ENCODE measurements at places on chromosomes 2 and 18.

- no peak for DNase-seq
Measured at GRCh38 chr18:80168982-80169381, 59.9 kb downstream of the ADNP2 start.

DNA sequence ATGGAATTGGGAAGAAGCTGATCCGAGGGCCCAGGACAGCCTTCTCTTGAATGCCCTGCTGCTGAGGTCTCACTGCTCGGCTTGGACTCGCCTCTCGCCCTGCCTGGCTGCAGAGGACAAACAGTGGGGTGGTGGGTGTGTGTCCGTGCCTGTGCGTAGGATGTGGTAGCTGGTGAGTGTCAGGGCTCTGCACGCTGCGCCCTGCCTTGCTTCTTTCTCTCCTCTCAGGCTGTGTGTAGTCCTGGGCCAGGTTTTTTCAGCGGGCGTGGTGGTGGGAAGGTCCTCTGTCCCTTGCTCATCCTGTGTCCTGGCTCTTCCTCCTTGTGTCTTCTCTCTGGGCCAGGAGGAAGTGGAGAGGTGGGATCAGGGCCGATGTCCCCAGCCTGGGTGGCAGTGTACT, 44.8 kb downstream of the RRM2 start:
- no peak for DNase-seq

- no peak for DNase-seq
Measured at GRCh38 chr2:44715671-44716081, 225.8 kb upstream of the SIX3 start.

- no peak for DNase-seq
Measured at GRCh38 chr2:134416637-134417036, 162.8 kb downstream of the MGAT5 start.

DNA sequence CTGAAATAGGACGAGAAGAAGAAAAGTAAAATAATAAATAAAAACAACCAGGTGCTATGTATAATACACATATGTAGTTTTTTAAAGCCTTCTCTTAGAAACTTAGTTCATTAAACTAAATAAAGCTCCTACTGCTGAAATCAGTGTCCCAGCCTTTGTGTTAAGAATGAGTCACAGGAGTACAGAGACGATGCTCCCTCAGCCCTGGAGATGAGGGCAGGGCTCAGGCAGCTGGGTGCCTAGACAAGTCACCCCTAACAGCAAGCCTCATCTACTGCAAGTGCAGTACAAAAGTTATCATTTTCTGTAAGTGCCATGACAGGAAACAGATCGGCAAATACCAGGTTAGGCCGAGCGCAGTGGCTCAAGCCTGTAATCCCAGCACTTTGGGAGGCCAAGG, 18.2 kb downstream of the KIDINS220 start:
- no peak for DNase-seq

DNA sequence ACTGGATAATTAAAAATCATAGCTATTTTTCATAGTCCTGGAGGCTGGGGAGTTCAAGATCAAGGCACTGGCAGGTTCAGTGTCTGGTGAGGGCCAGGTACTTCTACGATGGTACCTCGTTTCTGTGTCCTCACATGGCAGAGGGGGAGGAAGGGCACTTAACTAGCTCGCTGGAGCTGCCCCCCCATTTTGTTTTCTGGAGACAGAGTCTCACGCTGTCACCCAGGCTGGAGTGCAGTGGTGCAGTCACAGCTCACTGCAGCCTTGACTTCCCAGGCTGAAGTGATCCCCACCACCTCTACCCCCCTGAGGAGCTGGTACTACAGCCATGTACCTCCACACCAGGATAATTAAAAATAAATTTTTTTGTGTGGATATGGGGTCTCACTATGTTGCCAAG, 40.3 kb downstream of the ASB1 start:
- DNase-seq, result no peak

- DNase-seq, result no peak
Measured at GRCh38 chr2:175396696-175397095, 215.2 kb upstream of the ATP5MC3 start.

GRCh38 chr18:77124452-77124922, 8.1 kb downstream of the MBP start:
- DNase-seq, result peak; percentile 47

- no peak for DNase-seq
Measured at GRCh38 chr2:97723156-97724072, 10.0 kb downstream of the ZAP70 start.

GRCh38 chr2:17149945-17150344, 368.3 kb downstream of the RAD51AP2 start:
- DNase-seq, result no peak

- no peak for DNase-seq
Measured at GRCh38 chr18:32542221-32542798, 71.6 kb upstream of the GAREM1 start.

GRCh38 chr18:5419030-5419429, 123.5 kb upstream of the ZBTB14 start:
- no peak for DNase-seq

- no peak for DNase-seq
Measured at GRCh38 chr2:11203480-11203879, 48.2 kb downstream of the SLC66A3 start.

- DNase-seq, result no peak
Measured at GRCh38 chr2:156800781-156801361, 364.7 kb downstream of the GPD2 start.

DNA sequence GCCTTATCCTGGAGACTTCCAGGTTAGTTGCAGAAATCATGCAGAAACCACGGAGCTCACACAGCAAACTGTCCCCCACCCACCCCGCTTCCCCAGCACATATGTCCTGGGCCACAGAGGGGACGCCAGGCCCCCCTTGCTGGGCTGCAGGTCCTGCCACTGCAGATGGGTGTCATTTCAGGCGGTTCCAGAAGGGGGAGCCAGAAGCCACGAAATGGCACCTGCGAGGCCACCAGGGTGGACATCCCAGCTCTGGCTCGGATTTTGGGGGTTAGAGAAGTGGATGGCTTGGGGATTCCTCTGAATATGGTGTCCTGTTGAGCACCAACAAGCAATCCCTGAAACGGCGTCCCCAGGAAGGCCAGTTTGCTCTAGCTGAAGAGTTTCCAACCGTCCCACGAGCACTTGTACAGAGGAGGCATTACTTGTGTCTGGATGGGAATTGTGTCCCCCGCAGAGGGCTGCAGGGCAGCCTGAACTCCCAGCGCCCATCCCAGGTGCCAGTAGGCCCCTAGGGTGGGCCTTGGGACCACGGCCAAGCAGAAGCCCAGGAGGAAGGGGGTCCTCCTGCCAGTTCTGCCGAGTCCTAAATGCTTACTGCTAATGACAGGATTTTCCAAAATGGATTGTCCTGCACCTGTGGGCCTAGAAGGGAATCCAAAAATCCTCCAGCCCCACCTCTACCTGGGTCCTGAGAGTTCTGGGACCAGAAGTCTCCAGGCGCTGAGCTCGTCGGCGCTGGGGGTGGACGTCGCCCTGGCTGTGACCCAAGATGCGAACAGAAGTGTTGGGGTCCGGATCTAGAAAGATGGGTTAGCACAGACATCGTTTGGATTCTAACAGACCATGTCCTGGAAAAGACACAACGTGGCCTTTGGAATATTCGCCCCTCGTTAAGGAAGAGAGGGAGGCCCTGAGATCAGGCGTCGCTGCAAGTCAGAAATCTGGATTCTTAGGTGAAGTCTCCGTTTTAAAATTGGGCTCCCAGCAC, 14.6 kb upstream of the NFATC1 start:
- DNase-seq, result peak; percentile 67

GRCh38 chr2:101893681-101894381, 97.9 kb upstream of the IL1R2 start:
- DNase-seq, result no peak

- DNase-seq, result no peak
Measured at GRCh38 chr2:39308778-39309177, 65.0 kb upstream of the CDKL4 start.

DNA sequence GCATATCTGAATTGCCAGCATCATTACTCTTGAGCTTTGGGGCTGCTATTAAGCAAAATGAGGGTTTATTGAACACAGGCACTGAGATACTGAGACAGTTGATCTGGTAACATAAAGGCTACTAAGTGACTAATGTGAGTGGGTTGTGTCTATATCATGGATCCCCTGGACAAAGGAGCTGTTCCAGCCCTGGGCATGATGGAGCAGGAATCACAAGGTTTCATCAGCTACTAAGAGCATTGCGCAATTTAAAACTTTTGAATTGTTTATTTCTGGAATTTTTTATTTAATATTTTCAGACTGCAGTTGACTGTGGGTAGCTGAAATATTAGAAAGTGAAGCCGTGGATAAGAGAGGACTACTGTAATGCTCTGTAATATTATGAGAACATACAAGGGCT, 73.5 kb downstream of the MGAT5 start:
- no peak for DNase-seq

GRCh38 chr2:49914281-49914680, 760.0 kb upstream of the FSHR start:
- DNase-seq, result no peak

DNA sequence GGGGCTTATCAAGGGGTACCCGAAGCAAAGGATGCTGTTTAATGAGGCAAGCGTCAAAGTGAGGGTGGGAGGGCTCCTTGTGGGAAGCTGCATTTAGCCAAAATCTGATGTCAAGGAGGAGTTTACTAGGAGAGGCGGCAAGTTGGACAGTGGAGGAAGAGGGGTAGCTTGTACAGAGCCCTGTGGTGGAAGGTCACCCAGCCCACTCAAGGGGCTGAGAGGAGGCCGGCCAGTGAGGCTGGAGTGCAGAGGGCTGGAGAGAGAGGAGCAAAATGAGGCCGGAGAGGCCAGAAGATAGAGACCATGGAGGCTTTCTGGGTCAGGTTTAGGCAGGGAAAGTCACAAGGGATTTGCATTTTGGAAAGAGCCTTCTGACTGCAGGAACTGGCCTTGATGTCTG, 49.5 kb downstream of the ASB1 start:
- no peak for DNase-seq

DNA sequence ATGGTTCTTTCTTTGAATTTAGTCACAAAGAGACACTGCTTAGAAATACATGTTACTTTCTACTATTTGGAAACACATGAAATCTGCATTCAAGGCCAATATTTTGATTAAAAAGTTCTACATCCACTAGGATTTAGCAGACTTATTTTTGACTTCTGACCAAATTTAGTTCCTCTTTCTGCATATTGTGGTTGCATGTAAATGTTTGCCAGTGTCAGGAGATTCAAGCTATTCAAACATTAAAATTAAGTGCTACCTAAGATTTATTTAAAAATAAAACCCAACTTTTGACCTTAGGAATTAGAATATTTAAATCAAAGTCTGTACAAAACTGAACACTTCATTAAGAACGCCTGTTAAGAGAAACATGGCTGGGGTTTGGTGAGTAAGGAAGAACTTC, 891.1 kb downstream of the CPS1 start:
- DNase-seq, result no peak

GRCh38 chr2:185372188-185372587, 366.4 kb upstream of the FSIP2 start:
- no peak for DNase-seq

GRCh38 chr18:45521777-45522176, 93.5 kb upstream of the SLC14A2 start:
- no peak for DNase-seq

DNA sequence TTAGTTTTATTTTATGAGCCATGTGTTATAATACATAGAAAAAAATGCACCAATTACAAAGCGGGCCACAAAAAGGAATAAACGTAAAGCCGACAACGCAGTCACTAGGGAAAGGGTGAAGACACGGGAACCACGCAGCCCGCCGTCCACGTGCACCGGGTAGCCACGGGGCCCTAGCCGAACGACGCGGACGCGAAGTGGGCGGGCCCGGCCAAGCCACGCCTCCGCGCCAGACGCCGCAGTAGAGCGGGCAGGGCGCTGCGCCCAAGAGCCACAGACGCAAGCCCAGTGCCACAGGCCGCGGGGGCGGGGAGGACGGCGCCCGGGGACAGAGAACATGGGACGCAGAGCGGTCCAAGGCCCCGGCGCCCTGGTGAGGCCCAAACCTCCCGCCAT, at the start of gene DUSP28:
Gene DUSP28, plus strand, starts transcription at position 274 of the 396 bp plus-strand sequence. CDS start 328 bp downstream, outside the sequence.
- DNase-seq, result peak; percentile 86

DNA sequence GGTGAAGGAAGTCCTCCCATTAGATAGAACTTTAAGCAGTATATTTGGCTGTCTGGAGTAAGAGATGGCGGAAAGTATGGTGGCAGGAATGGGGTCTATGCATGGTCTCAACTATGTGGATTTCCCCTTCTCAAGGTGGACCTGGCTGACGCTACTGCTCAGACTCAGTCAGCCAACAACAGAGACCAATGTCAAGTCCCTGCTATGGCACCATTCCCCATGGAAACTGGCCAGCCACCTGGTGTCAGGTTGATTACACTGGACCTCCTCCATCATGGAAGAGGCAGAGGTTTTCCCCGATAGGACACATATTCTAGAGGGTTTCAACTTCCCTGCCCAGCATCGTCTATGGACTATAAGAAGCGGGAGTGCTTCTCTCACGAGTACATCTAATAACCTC, 8.6 kb upstream of the FAHD2A start:
- DNase-seq, result no peak

DNA sequence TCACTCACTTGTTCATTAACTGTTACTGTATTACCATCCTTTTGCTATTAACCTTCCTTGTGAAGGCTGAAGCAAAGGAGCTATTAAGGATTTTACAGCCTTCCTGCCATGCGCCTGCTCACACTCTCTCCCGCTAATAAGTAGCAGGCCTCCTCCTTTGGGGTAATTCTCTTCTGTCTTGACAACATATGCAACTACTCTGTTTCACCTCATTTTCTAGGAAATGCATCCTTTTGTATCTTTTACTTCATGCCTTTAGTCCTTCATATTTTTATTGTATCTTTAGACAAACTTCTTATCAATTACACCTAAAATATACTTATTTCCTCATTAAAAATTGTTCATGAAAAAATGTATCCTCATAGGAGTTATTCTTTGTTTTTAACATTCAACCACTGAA, 434.9 kb upstream of the LYPD1 start:
- DNase-seq, result no peak

GRCh38 chr2:217462121-217462520, 540.7 kb downstream of the TNS1 start:
- no peak for DNase-seq

- DNase-seq, result no peak
Measured at GRCh38 chr2:45287045-45287444, 277.8 kb upstream of the SIX2 start.

- DNase-seq, result no peak
Measured at GRCh38 chr2:55010915-55011314, 39.3 kb downstream of the RTN4 start.

- DNase-seq, result no peak
Measured at GRCh38 chr18:9757827-9758621, 49.9 kb downstream of the RAB31 start.

- no peak for DNase-seq
Measured at GRCh38 chr18:59835605-59836379, 64.0 kb upstream of the PMAIP1 start.

GRCh38 chr2:65049010-65049639, 7.1 kb upstream of the CEP68 start:
- no peak for DNase-seq

- DNase-seq, result no peak
Measured at GRCh38 chr18:12491611-12492435, 84.1 kb downstream of the PRELID3A start.

All from stimulated activated CD8-positive, alpha-beta memory T cell treated with anti-CD3 and anti-CD28 coated beads, Interleukin-4, amount 100 ng/mL, for 24 hours (primary cell).